Activated T-cell treated with anti-CD3 and anti-CD28 coated beads, Interleukin-2, amount 50 U/mL, for 4 hours (primary cell): ENCODE measurements at places on chromosomes 3 and 15.

DNA sequence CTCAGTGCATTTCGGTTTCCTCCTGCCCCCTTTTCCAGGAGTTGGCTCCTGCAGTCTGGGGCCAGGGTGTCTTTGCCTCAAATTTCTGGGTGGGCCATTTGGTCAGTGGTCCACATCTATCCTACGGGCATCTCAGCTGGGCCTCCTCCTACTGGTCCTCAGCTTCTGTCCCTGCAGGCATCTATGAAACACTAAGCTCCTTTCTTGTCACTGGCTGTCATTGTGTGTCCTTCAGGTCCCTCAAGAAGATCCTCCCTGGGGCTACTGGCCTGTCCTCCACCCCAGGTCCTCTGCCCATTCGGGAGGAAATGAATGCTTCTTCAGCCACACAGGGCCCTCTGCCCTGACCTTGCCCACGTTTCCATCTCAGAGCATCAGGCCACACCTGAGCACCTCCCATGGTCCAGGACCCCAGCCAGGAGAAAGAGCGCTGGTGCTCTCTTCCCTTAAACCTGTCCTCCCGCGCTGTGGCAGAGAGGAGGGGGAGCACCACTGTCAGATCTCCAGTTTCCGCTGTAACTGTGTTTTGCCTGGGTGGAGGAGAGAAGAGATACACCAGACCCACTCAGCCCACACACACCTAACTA is 1.8 kb downstream of the PRR23E start:
- DNase-seq, result no peak

DNA sequence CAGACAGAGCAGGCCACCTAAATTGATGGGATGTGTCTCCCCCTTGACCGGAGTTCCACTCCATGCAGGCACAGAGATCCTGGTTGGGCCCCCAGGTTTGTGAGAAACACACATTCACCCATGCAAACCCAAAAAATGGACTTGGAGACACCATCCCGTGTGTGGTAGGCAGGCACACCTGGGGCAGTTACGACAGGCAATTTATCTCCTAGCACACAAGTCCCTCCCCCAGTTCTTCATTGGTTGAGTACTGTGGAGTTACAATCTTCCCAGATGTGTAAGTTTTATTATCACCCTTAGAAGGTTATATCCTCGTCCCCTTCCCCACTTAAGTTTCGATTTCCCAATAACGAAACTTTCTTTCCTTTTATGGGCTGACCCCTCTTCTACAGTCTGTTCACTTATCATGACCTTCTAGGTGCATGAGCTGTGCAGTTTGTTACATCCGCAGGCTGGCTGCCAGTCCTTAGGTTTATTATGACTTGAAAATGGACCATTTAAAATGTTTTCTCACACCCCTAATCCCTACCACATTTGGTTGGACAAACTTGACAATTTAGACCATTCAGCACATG is 27.3 kb downstream of the ARL8B start:
- DNase-seq, result no peak

- no peak for DNase-seq
Measured at GRCh38 chr15:52733696-52734255, 54.6 kb upstream of the ATOSA start.

DNA sequence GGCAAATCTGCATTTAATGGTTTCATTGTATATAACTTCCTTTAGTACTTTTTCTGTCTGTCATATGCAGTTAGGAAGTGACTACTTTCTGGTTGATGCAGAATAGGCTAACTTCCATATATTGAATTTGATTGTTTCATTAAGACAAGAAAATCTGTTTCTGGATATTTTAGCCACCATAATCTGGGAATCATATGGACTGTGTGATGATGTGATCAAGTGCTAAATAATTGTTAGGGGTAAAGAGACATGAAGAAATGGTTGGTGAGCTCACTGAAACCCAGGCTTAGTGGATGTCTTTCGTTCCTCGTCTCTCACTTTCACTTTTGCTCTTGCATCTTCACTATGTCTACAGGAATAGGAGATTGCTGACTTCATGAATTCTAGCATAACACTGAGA is 3.5 kb upstream of the MNS1 start:
- DNase-seq, result no peak

DNA sequence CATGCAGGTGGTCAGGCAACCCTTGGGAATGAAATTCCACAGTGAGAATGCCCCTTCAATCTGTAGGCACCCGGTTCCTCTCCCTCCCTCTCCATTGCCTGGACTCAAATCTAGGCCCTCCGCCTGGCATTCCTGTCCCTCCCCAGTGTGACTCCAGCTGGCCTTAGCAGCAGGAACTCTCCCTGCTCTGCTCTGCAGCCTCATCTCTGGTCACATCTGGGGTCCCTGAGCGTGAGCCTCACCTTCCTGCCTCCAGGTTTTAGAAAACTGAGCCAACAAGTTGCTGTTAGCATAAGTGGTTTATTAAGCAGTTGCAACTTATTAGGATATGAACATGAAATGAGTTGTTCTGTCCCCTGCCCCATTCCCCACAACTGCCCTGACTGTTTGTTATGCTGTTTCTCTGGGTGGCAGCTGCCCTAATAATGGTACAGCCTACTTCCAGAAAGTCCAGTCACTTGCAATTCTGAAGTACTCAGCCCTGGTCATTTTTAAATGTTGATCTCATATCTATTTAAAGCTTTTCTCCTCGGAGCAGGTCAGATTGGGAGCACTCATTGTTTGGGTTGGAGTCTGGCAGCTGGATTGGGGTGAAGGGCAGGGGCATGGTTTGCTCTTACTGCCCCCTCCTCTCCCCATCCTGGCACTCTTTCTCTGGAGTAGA is 63.0 kb upstream of the ANKRD34C start:
- DNase-seq, result no peak

DNA sequence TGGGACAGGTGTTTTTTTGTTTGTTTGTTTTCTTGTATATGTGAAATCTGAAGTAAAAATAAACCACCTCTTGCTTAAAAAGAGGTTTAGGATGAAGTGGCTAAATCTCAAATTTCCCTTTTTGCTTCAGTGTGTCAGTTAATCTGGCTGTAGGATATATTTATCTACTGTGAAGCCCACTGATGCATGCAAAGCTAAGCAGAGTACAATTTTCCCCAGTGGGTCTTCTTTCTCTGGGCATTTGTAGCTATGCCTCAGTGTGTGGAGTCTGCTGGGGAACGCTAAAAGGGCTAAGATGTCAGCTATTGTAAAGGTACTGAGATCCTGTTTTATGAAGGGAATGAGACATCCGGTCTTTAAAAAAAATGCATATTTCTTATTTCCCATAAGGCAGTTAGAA is 190.6 kb downstream of the TCF12 start:
- no peak for DNase-seq

- DNase-seq, result no peak
Measured at GRCh38 chr3:19970327-19970726, 23.4 kb downstream of the RAB5A start.

DNA sequence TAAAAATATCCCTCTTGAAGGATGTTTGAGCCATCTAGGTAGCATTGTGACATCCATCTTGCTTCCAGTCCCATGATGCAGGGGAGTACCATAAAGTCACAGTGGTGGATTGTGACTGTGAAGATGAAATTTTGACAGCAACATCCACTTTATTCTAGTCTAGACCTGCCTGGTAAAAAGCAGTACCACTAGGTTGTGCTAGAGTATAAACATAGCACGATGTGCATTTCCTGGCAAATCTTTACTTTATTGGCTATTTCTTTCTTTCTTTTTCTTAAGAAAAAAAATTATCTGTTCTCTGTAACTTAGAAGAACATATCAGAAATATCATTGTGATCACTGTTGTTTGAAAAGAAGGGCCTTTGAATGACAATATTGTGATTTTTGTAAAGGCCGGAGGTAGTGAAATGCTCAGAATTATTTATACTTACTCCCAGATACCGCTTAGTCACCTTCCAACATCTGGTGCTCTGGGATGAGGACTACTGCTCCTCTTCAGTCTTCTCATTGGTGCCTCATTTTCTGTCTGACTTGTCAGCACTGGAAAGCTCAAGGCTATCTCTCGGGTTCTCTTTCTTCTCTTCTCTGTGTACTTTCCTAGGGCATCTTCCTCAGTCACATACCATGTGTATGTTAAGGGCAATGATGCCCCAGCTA is 35.6 kb downstream of the AGBL1 start:
- no peak for DNase-seq

GRCh38 chr3:52004163-52004787 is 8.6 kb upstream of the RPL29 start:
- no peak for DNase-seq

DNA sequence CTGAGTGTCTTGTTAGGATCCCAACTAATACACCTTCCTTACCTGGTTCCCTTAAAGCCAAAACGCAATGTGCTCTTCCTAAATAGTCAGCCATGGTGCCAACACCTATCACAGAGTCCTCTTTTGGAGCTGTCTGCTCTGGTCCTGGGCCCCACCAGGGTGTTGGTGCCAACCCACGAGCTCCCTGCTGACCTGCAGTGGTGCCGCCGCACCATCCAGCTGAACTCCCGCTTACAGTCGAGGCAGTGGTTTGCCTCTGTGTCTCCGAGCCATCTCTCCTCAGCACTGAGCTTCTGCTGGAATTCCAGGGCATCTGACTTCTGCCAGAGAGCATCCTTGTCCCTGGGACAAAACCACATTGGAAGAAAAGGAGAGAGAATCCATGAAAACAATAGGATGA is 15.9 kb downstream of the CXCR6 start:
- DNase-seq, result no peak

GRCh38 chr3:53255423-53255774 is 423 bp downstream of the TKT start:
- DNase-seq, result peak; percentile 23

GRCh38 chr3:8724108-8724752 is 9.4 kb upstream of the CAV3 start:
- DNase-seq, result no peak

- no peak for DNase-seq
Measured at GRCh38 chr15:44698641-44699040, 12.5 kb downstream of the PATL2 start.

GRCh38 chr3:158434412-158435038 is 136.5 kb upstream of the MLF1 start:
- peak; percentile 4 for DNase-seq

DNA sequence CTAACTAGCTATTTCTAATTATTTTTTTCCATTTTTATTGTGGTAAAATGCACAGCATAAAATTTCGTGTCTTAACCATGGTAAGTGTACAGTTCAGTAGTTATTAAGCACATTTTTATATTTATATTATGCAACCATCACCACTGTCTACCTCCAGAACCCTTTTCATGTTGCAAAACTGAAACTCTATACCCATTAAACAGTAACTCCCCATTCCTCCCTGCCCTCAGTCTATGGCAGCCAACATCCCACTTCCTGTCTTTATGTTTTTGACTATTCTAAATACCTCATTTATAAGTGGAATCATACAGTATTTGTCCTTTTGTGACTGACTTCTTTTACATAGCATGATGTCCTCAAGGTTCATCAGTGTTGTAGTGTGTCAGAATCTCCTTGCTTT is 25.5 kb downstream of the SLC35A5 start:
- no peak for DNase-seq
